AG20443 (cell line): ENCODE measurements at places on chromosomes 7 and 10.
A peak's percentile ranks its signal among the peaks of the same experiment; 100 is the strongest.

DNA sequence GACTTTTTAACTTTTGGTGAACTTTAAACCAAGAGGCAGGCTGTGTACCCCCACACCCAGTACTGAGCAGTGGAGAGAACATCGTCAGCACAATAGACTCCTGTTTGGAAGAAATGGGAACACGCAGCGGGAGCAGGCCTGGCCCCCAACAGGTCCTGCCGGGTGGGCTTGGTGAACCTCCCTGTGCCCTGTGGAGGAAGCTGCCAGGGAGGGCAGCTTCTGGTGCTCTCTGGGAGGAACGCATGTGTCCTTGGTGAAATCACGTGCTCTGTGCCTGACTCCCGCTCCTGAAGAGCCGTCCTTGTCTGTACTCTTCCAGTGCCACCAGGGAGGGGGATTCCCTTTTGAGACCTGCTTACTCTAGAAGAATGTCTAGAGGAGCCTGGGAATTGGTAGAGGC lies 31.6 kb downstream of the CHAT start:
- DNase-seq, result no peak

GRCh38 chr7:157442456-157442855 lies 105.7 kb downstream of the DNAJB6 start:
- no peak for DNase-seq

- DNase-seq, result no peak
These were observed 1342.6 kb downstream of the REEP3 start for GRCh38 chr10:64863836-64864235.

DNA sequence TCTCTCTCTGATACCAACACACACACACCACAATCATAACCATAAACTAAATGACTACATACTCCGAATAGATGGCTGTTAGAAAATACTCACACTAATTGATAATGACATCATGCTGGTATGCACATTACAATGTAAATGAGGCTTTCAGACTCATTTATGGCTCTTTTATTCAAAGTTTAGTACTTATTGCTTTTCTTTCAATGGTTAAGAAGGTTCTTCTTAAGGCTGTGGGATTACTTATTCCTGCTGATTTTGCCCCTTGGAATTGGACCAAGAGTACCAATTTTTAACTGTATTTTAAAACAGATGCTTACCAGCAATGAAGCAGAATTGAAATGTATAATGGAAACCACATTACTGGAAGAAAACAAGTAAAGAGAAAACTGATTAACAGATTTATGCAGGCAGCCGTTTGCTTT lies 20.6 kb upstream of the CABCOCO1 start:
- DNase-seq, result no peak

GRCh38 chr7:7537711-7538110 lies 2.0 kb upstream of the COL28A1 start:
- no peak for DNase-seq

GRCh38 chr10:130578532-130579289 lies 442.5 kb downstream of the GLRX3 start:
- no peak for DNase-seq

GRCh38 chr10:43145311-43145710 lies 7.1 kb downstream of the CSGALNACT2 start:
- DNase-seq, result no peak

GRCh38 chr10:11663763-11664555 lies 52.5 kb upstream of the USP6NL start:
- DNase-seq, result no peak

DNA sequence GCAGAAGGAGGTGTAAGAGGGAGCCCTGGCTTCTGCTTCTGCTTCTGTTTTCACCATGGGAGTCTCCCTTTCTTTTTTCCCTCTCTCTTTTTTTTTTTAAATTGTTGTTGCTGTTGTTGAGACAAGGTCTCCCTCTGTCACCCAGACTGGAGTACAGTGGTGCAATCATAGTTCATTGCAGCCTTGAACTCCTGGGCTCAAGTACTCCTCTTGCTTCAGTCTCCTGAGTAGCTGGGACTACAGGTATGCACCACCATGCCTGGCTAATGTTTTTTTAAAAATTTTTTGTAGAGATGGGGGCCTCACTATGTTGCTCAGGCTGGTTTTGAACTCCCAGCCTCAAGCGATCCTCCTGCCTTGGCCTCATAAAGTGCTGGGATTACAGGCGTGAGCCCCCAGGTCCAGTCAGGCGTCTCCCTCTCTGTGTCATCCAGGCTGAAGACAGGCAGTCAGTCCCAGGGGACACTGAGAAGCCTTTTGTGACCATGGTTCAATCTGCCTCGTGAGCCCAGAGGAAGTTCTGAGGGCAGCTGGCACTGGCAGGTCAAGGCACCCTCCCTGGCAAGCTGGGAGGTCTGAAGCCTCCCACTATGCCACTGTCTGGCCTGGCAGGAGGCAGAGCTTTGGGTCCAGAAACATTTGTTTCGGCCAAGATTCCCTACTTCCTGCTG lies 33.6 kb upstream of the NPFFR1 start:
- no peak for DNase-seq

- DNase-seq, result peak; percentile 35
These were observed at the start of gene MEST for GRCh38 chr7:130491841-130492522. Gene MEST (plus strand): TSS chr7:130492085. CDS start chr7:130492314, 229 bp downstream.

GRCh38 chr7:133853706-133854276 lies 273.3 kb upstream of the LRGUK start:
- DNase-seq, result peak; percentile 66

DNA sequence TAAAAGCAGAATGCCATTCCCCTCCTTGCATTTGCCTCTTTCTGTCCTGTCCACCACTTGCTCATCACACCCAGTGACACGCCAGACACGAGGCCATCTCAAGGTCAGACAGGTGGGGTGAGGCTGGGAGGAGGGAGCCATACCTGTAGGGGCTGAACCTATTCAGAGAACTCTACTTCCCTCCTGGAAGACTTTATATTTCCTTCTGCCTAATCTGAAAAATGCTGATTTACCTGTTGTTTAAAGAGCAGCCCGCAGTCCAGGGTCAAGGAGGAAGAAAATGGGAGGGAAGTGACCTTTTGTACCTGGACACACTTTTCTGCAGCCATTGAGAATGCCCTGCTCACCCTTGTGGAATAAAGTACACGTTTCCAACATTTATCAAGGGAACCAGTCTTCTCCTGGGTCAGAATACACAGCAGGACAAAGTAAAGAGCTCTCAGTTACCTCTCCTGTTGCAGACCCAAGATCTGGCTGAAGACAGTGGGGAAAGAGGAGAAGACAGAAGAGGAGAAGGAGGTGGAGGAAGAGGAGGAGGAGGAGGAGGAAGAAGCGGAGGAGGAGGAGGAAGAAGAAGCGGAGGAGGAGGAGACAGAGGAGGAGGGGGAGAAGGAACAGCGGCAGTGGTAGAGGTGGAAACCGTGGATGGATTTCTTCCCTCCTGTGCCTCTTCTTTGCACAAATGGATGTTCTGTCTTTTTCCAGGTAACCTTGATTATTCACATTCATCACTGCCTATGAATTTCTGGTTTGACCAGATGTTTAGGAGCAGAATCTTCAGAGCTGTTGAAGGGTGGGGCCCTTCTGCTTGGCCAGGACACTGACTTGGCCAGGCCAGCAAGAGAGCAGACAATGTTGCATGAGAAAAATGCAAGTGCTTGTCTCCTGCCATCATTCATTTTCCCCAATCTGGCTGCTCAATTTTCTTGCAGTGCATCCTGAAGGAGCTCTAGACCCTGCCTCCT lies 1.2 kb upstream of the BLNK start:
- no peak for DNase-seq

GRCh38 chr7:159139639-159140038 lies 5.0 kb downstream of the VIPR2 start:
- no peak for DNase-seq

DNA sequence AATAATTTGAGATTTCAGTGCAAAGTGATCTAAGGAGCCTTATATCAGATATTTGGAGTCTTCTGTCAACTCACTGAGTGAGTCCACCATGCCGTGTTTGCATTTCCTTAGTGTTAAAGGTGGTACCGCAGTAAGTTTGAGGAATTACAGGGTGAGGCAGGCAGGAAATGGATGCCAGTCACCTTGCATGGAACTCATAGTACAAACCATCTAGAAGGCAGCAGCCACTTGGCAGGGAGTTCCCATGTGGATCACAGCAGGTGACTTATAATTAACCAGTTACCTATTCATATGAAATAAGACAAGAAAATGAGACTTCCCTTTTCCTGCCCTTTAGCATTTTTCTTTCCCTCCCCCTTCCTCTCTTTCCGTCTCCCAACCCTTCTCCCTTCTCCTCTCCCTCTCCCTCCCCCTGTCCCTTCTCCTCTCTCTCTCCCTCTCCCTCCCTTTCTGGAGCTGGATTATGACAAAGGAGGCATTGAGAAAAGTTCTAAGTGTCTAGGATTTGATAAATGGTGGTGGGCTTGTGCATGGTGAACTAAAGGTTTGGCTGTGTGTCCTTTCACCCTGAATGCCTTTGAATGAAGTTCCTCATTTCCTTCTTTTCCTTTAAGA lies 94.1 kb downstream of the LRRC4 start:
- DNase-seq, result no peak

DNA sequence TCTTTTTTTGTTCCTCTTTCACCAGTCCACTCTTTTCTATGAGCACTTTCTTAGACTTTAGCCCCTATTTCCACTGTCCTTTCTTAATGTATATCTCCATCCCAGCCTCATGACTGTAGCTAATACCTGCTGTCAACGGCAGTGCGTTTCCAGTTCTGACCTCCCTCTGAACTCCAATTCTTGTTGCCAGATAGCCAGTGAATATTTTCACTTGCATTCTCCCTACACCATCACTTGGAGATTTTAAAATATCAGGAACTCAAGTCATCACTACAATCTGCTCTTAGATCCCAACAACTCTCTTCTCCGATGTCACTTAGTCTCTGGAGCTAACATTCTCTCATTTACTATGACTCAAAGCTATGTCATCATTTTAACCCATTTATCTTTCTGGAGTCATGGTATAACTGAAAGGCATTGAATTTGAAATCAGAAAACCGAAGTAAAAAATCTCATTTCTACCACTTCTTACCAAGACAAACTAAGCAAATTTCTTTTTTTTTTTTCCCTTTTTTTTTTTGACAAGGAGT lies 5.1 kb upstream of the SLC16A12 start:
- DNase-seq, result peak; percentile 39

DNA sequence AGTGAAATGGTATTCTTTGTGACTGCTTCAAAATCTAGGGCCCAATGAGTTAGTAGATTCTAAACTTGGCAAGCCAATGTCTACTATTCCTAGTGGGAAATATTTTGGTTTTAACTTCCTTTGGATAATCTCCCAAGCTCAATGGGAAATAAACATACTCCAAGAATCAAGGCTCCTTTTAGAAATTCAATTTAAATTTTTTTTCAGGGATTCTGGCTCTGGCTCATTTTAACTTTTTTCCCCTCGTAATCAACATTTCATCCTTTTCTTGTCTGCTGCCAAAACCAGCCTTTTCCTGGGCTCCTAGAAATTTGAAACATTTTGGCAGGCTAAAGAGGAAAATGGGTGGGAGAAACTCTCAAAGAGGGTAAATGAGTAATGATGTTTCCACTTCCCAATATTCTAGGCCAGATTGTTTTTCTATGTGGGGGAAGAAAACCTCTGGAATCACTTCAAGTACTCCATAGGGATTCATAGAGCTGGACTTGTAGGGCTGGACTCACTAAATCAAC lies 85.6 kb upstream of the AGR3 start:
- DNase-seq, result peak; percentile 40

- no peak for DNase-seq
These were observed 172.5 kb downstream of the IPMK start for GRCh38 chr10:58094985-58095718.

- DNase-seq, result no peak
These were observed 272.3 kb upstream of the PLPP4 start for GRCh38 chr10:120184547-120185337.

DNA sequence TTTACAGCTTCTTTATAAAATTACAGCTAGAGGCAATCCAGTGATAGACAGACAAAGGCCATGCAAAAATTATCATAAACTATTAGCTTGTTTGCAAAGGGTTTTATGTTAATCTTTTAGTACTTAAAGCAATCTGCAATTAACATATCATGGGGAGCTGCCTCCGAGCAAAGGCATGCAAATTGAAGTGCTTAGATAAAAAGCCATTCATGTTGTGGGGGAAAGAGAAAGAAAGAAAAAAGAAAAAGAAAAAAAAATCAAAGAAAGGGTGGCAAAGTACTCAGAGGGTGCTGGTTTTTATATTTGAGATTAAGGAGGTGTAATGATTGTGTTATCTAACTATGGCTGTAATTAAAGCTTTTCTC lies 799.5 kb downstream of the LRMDA start:
- DNase-seq, result no peak

- DNase-seq, result peak; percentile 80
These were observed 12.6 kb upstream of the NRBF2 start for GRCh38 chr10:63120554-63120953.

GRCh38 chr10:103086261-103086660 lies 106.8 kb downstream of the NT5C2 start:
- DNase-seq, result no peak

- no peak for DNase-seq
These were observed 153.1 kb downstream of the CDK14 start for GRCh38 chr7:90749262-90749661.

DNA sequence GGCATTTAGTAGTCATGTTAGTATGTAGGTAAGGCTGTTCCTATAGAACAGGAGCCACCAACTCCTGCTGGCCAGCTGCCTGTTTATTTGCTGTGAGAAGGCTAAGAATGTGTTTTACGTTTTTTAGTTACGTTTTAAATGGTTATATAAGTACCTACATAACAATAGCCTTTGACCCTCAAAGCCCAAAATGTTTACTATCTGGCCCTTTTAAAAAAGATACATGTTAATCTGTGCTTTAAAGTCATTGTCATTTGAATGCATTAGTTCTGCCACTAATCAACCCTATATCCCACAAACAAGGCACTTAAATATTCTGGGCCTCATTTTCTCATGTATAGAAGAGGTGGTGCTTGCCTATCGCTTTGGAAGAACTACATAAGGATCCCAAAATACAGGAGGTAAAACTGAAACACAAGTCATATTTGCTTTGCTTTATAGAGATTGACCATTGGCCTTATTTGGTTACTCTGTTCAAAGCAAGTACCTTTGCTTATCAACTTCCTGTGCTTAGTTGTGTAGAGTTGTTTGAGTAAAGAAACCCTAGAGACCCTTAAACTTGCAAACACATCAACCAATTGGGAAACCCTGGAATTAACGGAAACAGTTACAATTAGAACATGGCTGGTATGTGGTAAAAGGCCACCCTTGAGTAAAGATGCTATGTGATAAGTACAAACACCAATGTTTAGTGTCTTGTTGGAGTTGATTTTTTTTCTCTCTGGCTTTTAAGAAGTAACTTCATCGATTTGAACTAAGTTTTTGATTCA lies 25.9 kb downstream of the TIMM23 start:
- no peak for DNase-seq

DNA sequence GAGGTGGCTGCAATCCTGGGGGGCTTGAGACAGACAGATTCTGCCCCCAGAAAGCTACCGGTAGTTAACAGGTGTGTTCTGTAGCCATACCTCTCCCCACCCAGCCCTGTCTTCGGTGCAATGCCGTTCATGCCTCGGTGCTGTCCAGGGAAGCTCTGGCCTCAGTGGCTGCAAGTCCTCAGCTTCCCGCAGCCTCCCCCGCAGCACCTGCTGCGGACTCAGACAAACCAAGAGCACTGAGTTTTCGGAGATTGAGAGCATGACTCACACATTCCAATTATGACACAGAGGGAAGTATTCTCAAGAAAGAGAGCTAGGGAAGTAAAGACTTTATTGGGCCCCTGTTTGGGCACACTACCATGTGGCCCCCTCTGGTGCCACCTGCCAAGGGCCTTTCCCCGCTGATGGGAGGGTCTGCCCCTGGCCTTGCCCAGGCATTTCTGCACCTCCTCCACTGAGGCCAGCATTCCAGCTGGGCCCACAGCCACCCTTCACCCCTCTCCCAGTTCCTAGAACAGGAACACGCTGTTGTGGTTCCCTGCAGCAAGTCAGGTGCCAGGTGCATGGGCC lies 30.2 kb upstream of the EZH2 start:
- DNase-seq, result peak; percentile 37
